ENCODE measurements at places on chromosomes 6 and 20. TPM values are rescaled to one million over a fixed set of nuclear protein-coding genes. Genes with fewer than 3 reads are reported as not detected.

GRCh38 chr6:133205304-133205703 is 35.9 kb upstream of the EYA4 start:
- no peak for DNase-seq
- H3K36me3 ChIP-seq = no peaks in the 10 kb centered on the region
- no peak overlapping the region for H3K4me3 ChIP-seq

The TXLNB gene
- total RNA-seq = 1.3 TPM

The TNNC2 gene
- not detected for total RNA-seq

The PHACTR1 gene
- 17.4 TPM for total RNA-seq

DNA sequence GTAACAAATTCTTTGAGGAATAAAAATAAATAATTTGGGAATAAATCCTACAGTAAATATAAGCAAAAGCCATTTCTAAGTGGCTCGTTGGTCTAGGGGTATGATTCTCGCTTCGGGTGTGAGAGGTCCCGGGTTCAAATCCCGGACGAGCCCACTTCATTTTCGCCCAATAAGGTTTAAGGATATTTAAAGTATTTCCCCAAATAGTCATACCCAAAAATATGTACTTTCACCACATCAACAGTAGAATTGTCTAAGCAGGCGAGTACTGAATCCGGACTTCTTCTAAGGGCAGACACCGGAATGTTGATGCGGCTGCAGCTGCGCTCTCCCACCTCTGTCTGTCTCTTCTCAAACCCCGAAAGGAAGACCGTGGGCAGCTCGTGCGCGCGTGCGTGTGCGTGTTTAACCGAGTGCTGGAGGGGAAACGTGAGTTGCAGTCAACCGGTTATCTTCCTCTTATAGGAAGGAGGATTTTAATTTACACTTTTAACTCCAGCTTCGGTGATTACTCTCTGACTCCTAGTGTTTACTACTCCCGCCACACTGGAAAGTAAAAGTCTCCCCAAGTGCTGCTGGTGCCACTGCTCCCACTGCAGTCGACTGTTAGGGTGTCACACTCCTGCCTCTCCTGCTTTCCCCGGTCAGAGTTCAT is 155.7 kb upstream of the PRSS16 start:
- peak; percentile 49 for DNase-seq
- H3K36me3 ChIP-seq = no peaks in the 10 kb centered on the region
- H3K4me1 ChIP-seq = peaks cover 14% of the 10 kb centered on the region
- H3K4me3 ChIP-seq = no peak overlapping the region
- no peaks in the 10 kb centered on the region for H3K27me3 ChIP-seq

The MOG gene
- total RNA-seq = not detected
